Left kidney (tissue), 8 donors: ENCODE measurements at places on chromosomes 16 and 17. TPM values are rescaled to one million over a fixed set of nuclear protein-coding genes. Genes with fewer than 3 reads are reported as not detected.

DNA sequence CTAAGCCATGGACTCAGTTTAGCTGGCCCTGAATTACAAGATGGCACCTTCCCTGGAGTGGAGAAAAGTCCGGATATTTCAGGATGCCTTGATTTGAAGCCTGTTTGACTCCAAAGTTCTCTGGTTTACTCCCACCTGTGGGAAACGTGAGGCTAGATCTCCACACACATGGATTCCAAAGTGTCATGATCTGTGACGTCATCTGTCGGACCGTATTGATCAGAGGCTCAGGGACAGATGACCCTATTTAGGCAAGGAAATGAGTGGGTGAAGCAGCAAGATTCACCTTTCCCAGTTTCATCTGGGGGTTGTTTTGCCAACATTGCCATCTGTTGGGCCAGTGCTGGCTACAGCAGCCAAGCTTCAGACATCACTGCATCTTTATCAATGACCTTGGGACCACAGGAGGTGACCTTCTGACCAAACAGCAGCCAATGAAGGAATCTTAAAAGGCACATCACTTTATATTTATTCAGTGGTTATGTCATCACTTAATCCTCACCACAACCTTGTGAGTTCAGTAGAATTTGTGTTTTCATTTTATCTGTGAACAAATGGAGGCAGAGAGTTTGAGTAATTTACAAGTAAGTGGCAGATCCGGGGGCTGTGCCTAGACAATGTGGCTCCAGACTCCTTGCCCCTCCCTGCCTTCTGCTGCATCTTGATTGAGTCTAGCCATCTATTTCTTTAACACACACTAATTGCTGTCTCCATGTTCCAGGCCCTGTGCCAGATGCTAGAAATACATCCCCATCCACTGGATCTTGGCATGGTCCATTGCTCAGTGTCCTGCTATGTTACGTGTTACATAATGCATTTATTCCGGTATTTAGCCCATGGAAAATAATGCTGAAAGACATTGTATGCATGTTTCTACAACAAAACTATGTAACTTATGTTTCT is 1.5 kb upstream of the CDH13 start:
- DNase-seq = no peak

- DNase-seq = no peak
Measured at GRCh38 chr16:90081606-90081970, 4.5 kb upstream of the PRDM7 start.

GRCh38 chr16:19119564-19119963 is 5.8 kb downstream of the ITPRIPL2 start:
- DNase-seq = no peak

The MT1M gene
- polyA plus RNA-seq = 0.30 TPM

The CSH2 gene
- polyA plus RNA-seq = 0.20 TPM

The PSMC3IP gene
- 25.0 TPM for polyA plus RNA-seq

The CRISPLD2 gene
- 6.1 TPM for polyA plus RNA-seq
